ENCODE measurements at places on chromosomes 3 and 15. TPM values are rescaled to one million over a fixed set of nuclear protein-coding genes. Genes with fewer than 3 reads are reported as not detected.
A peak's percentile ranks its signal among the peaks of the same experiment; 100 is the strongest.

DNA sequence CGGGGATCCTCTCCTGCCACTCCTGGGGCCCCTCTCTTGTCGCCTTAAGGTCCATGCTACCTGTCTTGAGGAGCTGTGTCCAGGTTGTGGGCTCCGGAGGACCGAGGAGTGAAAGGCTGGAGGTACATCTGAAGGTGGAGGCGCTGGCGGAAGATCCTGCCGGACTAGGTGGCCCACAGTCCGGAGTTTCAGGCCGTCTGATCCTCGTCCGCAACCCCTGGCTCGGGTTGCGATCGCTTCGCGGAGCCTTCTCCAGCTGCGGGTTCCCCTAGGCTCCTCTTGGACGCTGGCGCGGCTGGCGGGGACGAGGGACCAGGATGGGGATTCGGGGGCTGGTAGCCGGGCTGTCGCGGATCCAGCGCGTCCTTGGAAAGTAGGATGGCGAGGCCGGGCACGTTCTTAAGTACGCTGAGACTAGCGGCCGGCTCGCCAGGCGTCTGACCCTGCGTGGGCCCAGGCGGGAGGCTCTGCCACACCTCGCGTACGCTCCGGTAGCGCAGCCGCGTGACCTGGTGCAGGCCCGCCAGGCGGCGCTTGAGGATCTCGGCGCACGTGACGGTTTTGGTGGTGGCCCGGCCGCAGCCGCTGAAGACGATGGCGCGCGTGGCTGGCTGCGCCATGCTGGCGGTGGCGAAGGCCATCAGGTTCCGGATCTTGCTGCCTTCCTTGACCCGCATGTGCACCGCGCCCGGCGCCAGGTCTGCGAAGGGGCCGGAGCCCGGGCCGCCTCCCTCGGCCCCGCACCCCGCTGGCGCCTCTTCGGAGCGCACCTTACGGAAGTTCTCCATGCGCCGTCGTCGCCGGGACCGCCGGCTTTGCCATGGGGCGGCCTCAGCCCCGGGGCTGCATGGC lies 550 bp downstream of the RPP25 start:
- DNase-seq = peak; percentile 57

DNA sequence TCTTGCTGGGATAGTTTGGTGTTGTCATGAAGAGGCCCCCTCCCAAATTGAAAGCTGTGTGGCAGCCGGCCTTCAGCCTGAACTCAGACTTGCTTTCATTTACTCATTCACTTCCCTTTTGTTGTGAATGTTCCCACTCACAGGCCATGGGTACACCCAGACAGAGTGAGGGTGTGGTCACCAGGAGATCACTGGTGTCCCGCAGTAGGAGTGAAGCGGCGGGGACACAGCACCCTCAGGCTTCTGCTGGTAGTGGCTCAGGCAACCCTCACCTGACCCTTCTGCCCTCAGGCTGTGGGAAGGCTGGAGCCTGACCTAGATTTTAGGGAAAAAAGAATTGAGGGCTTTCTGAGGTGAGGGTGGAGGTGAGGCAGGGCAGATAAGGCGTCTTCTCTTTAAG lies 244.4 kb downstream of the SOX2 start:
- DNase-seq = no peak

- no peak for DNase-seq
These were observed 43.8 kb downstream of the PLCL2 start for GRCh38 chr3:16928386-16929132.

DNA sequence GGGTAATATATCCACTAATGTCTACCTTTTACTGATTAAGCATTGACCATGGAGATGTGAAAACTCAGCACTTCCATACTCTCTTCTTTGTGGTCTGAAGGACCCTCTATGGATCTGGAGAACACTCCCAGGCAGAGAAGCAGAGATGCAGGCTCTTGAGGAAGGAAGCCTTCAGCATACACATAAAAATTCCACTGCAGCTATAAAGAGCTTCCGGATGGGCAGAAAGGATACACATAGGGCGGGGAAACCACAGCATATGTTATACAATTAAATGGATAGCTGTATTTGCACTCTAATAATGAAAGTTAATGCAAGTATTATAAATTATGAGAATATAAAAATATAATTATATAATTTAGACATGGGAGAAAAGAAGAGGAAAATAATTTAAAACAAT lies 1258.2 kb upstream of the ALCAM start:
- DNase-seq = no peak

The SLC22A14 gene
- total RNA-seq = 5.3 TPM

GRCh38 chr15:59339252-59339672 lies 33.4 kb downstream of the MYO1E start:
- DNase-seq = no peak

- DNase-seq = no peak
These were observed 279.2 kb downstream of the GABRG3 start for GRCh38 chr15:27250223-27250622.

The PLA1A gene
- 8.2 TPM for total RNA-seq

DNA sequence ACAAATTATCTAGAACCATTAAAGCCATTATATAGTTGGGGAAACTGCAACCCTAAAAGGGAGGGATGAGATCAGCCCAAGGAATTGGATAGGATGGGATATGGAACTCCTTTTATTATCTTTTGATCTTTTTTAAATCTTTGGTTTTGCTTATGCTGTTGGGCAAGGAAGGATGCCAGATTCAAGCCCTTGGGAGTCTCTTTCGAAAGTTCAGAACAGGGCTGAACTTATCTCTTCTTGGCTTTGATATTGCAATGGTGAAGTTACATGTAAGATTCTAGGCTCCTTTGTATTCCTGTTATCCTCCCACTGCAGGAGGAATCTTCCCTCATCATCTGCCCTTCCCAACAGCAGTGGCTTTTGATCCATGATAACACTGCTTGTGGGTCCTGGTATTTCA lies 10.0 kb upstream of the SLC22A13 start:
- DNase-seq = no peak

The ECE2 gene
- total RNA-seq = 22.6 TPM

The TMEM158 gene
- 11.6 TPM for total RNA-seq

DNA sequence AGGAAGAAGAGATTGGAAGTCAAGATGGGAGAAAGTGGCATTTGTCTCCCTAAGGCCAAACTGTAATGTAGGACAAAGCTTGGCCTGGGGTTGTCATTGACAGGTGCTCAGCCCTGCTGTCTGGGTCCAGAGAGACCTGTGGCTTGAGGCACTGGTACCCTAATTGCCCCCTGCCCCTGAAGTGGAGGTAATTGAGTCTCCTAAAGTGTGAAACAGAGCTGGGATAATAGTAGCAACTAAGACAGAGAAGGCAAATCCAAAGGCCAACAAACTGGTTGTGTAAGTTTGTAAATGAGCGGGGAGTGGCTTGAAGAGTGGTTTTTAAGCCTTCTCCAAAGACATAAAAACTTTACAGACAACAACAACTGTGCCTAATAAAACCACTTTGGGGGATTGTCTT lies 264.2 kb upstream of the ROPN1 start:
- DNase-seq = no peak

GRCh38 chr15:40495516-40495915 lies 24.7 kb downstream of the CHST14 start:
- DNase-seq = no peak

GRCh38 chr3:177905173-177906125 lies 630.8 kb upstream of the KCNMB2 start:
- no peak for DNase-seq

GRCh38 chr3:100047455-100048141 lies 66.7 kb downstream of the FILIP1L start:
- no peak for DNase-seq

GRCh38 chr3:79258479-79258878 lies 509.3 kb downstream of the ROBO1 start:
- no peak for DNase-seq

GRCh38 chr3:72973031-72973723 lies 23.4 kb upstream of the PPP4R2 start:
- DNase-seq = no peak

The ARHGAP11A gene
- total RNA-seq = 2.4 TPM

DNA sequence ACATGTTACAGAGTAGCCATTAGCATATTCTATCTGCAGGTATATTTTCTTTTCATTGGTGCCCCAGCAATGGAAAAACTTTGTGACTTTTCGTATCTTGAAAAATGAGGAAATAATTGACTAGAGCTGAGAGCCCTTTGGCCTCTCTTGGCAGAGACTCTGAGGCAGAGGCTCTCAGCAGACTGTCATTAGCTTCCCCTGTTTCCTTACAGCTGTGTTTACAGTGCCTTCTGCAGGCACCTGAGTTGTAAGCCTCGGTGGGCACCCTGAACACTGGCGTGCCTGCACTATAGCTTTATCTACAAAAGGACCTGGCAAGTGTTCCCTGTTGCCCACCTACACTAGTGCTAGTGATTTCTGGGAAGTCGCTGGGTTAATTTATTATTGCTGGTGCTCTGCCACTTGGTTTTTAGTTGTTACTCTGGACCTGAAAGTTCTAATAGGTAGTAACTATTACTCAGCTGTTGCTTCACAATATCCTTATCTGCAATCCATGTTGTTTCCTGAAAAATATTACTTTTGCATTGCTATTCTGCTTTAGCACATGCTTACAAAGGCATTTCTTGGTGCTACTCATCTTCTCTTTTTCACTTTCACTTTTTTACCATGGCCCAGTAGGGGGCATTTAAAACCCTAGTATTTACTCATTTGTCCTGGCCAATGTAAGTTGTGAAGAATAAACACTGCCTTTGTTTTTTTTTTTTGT lies 7.8 kb upstream of the GPR171 start:
- DNase-seq = no peak

DNA sequence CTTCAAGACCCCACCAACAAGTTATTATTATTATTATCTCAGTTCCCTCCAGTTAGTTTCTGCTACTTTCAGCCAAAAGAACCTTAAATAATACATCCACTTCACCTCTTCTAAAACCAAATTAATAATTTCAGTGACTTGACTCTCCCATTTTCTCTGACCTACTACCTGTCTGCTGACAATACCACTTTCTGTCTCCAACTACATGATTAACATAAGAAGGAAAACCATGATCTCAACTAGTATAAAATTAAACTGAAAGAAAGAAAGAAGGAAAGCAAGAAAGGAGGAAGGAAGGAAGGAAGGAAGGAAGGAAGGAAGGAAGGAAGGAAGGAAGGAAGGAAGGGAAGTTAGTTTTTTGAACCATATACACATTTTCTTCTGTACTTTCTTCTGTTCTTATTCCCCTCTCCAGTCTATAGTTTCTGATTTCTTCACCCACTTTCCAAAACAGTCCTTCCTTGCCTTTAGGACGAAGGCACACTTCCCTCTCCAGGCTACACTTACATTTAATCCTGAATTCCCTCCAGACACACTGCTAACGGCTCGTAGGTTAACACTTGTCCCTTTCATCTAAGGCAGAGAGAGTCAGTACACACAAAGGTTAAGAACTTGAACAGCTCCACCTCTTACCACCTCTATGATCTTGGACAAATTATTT lies 79.5 kb upstream of the GUCA1C start:
- no peak for DNase-seq

- no peak for DNase-seq
These were observed 52.1 kb downstream of the DAPK2 start for GRCh38 chr15:63994073-63994600.

DNA sequence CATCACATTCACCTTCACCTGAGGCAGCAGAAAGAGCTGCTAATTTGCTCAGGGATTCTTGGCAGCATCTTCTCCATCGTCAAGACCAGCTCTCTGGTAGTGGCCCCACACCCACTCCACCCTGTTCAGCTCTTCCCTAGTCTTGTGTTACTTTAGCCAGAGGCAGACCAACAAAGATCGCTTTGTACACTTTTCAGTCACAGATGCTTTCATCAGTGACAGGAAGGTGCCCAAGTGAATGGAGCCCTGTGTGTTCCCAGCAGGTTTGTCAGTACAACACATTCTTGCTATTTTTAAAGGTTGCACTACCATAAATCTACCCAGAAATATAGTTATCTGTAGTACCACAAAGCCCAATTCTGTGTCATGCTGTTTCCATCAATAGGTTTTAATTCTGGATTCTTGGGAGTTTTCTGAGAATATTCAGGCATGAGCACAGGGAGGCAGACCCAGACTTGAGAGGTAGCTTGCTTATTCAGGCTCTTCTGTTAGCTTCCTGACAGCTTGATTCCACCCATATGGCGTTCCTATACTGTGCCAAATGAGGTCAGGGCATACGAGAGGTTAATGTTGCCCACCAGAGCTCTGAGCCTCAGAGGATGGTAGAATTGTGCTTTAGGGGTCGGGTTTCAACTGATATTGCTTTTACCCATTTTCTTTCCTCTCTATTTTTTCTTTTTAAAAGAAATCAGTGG lies 109.8 kb upstream of the MANF start:
- no peak for DNase-seq

GRCh38 chr15:66497502-66498455 lies at the start of gene SNAPC5:
Gene SNAPC5 (minus strand): TSS chr15:66497762. CDS start chr15:66497731, 31 bp downstream.
- DNase-seq = peak; percentile 96

The CAPN3 gene
- 21.0 TPM for total RNA-seq

- DNase-seq = peak; percentile 44
These were observed 158.7 kb downstream of the USP13 start for GRCh38 chr3:179811321-179812095.

The MCTP2 gene
- 3.1 TPM for total RNA-seq

The AP3B2 gene
- 188 TPM for total RNA-seq

- no peak for DNase-seq
These were observed 29.4 kb downstream of the ULK4 start for GRCh38 chr3:41932464-41932863.

DNA sequence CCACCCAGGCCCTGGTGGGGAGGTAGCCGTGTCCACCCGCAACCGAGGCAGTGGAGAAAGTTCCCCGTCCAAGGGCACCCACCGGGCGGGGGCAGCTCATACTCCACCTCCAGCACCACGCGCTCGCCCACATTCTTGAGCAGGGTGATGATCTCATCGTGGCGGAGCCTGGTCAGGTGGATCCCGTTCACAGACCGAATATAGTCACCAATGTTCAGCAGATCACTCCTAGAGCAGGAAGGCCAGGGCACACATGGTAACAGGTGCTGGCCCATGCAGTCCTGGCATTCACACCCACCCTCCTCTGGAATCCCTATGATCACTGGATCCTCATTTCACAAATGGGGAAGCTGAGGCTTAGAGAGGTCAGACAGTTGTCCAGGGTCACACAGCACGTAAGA lies 15.8 kb downstream of the GRIP2 start:
- DNase-seq = no peak

The DCBLD2 gene
- total RNA-seq = 20.7 TPM

The GTF2E1 gene
- 19.0 TPM for total RNA-seq

- no peak for DNase-seq
These were observed 3.7 kb downstream of the EOGT start for GRCh38 chr3:69009559-69010410.

GRCh38 chr15:96593735-96594134 lies 263.2 kb downstream of the NR2F2 start:
- no peak for DNase-seq
